Stimulated activated CD4-positive, alpha-beta T cell treated with anti-CD3 and anti-CD28 coated beads, Interleukin-15, amount 100 ng/mL, for 1 hour (primary cell): ENCODE measurements at places on chromosomes 7 and 10.
A peak's percentile ranks its signal among the peaks of the same experiment; 100 is the strongest.

DNA sequence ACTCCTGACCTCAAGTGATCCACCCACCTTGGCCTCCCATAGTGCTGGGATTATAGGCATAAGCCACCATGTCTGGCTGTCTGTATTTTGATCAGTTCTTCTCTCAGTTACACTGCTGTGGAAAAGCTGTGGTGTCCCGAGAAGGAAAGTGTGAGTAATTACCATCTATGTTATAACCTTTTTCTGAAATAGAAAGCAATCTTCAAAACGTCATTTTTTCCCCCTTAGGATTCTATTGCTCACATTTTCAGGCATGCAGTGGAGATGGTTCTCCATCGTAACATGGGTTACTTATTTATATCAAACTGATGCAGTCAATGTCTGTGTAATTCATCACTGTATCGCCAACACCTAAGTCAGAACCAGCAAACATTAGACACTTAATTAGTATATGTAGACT, 103.5 kb upstream of the FAM3C start:
- DNase-seq: no peak

GRCh38 chr7:26397332-26397731, 105.7 kb downstream of the SNX10 start:
- DNase-seq: no peak

GRCh38 chr7:13107291-13107690, 419.9 kb downstream of the ARL4A start:
- DNase-seq: no peak

GRCh38 chr10:9227679-9228365, 1173.3 kb downstream of the GATA3 start:
- DNase-seq: no peak

DNA sequence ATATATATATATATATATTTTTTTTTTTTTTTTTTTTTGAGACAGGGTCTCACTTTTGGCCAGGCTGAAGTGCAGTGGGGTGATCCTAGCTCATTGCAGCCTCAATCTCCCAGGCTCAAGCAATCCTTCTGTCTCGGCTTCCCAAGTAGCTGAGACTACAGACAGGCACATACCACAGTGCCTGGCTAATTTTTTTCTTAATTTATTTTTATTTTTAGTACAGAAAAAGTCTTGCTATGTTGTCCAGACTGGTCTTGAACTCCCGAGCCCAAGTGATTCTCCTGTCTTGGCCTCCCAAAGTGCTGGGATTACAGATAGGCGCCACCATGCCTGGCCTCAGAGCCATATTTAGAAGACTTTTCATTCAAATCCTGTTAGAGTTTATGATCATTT, 79.6 kb downstream of the PRTFDC1 start:
- no peak for DNase-seq

- no peak for DNase-seq
Observed at GRCh38 chr10:95440756-95441546, 120.2 kb downstream of the SORBS1 start.

GRCh38 chr10:91163269-91163868, 57.1 kb upstream of the PCGF5 start:
- peak; percentile 54 for DNase-seq

- DNase-seq: no peak
Observed at GRCh38 chr7:134782121-134782623, 2.7 kb downstream of the CALD1 start.

- DNase-seq: no peak
Observed at GRCh38 chr7:134996097-134996550, 9.8 kb downstream of the AGBL3 start.

DNA sequence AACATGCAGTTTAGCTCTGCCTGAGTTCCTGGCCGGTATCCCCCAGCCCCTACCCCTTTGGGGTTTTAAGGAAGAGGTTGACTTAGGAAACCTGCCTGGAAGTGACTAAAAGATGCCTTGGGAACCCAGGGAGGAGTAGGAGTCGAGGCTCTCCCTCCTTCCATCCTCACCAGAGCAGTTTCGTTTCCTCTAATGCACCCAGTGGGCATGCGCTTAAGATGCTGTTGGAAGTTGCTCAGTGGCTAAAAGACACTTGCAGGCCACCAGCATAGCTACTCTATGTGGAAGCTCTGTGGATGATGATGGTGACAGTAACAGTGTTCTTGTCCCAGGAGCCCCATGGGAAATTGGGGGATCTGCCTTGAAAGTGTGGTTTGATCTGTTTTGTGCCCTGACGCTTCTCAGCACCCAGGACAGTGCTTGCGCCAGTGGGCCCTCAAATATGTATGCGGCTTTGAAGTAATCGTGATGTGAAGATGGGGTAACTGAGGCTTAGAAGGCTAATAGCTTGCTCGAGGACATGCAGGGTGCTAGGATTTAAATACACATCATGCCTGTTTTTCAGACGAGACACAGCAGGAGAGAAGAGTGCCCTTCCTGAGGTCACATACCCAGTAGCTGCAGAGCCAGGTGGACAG, 32.0 kb downstream of the TBATA start:
- DNase-seq: no peak

GRCh38 chr7:117227091-117227490, 95.8 kb downstream of the WNT2 start:
- no peak for DNase-seq

- DNase-seq: no peak
Observed at GRCh38 chr7:41917-42565, 150.3 kb upstream of the FAM20C start.

- no peak for DNase-seq
Observed at GRCh38 chr7:135143885-135144668, 3.8 kb upstream of the TMEM140 start.

GRCh38 chr7:34727464-34727995, 69.5 kb downstream of the NPSR1 start:
- no peak for DNase-seq

DNA sequence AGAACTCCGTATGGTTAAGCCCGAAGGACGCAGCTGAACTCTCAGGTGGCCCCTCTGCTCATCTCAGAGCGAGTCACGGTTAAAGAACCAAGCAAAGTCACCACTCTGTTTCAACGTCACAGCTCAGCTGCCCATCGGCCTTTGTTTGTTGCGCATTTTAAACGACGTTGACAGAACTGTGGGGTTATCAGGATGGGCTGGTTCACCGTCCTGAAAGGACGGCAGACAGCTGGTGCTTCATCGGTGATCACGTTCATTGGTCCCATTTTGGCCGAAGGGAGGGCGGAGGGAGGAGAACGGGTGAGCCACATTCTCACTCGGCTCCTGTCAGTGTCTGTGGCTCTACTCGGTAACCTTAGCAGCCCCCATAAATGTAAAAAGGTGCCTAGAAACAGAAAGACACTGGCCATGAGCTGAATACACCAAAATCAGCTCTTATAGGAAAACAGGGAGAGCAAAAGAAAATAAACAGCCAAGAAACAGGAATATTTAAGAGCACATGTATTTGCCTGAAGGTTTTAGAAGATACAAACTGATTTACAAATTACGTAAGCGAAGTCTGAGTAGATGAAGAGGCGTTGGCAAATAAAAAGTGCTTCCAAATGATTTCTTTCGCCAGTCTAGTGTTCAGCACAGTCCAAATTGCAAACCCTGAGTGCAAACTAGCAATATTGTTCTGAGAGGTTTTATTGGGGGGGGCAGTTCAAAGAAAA, 8.4 kb downstream of the PRKAG2 start:
- no peak for DNase-seq

GRCh38 chr10:132359305-132360040, 27.5 kb downstream of the LRRC27 start:
- DNase-seq: no peak

GRCh38 chr7:55244006-55244745, 121.0 kb upstream of the LANCL2 start:
- no peak for DNase-seq

- no peak for DNase-seq
Observed at GRCh38 chr10:98511876-98512275, 65.1 kb upstream of the HPS1 start.

DNA sequence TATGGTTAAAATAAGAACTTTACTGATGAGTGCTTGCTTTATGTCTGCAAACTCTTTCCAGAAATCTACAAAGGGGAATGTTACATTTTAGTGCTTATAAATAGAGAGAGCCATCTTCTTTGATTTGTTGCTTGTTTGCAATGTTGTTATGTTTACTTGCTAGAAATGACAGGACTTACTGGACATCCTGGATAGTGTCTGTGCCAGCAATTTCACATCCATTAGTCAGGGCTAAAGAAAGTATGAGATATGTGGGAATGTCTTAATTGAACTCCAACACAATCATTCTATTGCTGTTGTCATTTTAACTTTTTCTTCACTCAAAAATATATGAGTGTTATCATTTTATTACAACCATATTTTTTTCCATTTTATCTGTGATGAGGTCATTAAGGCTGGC, 453.2 kb downstream of the TNS3 start:
- DNase-seq: no peak

GRCh38 chr10:4736608-4737007, 89.4 kb upstream of the AKR1E2 start:
- DNase-seq: no peak

DNA sequence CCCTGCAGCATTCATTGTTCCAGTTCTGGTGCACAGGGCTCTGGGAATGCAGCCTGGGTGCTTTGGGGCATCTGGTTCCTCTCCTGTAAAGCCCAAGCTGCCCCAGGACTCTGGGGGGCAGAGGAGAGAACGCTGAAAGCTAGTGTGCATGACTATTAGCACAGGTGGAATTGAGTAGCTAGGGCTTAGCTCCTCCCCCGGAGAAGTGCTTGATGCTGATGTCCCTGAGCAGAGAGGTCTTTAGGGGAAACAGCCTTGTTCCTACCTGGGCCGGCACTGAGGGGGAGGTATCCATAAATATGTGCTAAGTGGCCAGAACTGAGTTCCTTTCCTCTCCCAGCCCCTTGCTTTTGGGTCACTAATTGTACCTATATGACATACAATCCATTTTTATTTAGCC, 3.9 kb downstream of the ADCY1 start:
- DNase-seq: no peak

GRCh38 chr7:50653981-50654425, 88.8 kb upstream of the DDC start:
- no peak for DNase-seq

DNA sequence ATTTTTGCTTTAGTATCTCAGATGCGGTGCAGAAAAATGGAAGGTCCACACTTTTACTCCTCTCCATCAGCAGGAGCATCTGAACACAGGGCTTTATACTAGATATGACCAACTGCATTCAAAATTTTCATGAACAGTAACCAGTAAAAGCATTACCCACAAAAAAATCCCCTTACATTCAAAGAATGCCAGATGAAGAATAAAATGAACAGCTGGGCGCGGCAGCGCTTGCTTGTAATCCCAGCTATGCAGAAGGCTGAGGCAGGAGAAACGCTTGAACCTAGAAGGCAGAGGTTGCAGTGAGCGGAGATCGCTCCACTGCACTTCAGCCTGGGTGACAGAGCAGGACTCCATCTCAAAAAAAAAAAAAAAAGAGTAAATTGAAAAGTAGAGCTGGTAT, 3.1 kb downstream of the SAR1A start:
- no peak for DNase-seq

GRCh38 chr7:47539398-47540052, 42.4 kb downstream of the TNS3 start:
- no peak for DNase-seq

DNA sequence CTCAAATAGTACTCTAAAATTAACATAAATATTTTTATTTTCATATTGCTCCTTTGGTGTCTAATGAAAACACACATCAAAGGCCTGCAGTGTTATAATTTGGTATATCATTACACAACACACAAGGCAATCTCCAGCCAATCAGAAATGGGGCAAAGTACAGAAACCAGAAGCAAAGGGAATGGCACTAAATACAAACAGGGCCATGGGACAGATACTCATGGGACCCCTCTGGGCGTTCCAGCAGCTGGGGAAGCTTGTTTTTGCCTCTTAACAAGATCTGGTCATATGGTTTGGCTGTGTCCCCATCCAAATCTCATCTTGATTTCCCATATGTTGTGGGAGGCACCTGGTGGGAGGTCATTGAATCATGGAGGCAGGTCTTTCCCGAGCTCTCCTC, 551.8 kb upstream of the NRP1 start:
- no peak for DNase-seq

- DNase-seq: no peak
Observed at GRCh38 chr7:36185756-36186155, 32.7 kb downstream of the EEPD1 start.

DNA sequence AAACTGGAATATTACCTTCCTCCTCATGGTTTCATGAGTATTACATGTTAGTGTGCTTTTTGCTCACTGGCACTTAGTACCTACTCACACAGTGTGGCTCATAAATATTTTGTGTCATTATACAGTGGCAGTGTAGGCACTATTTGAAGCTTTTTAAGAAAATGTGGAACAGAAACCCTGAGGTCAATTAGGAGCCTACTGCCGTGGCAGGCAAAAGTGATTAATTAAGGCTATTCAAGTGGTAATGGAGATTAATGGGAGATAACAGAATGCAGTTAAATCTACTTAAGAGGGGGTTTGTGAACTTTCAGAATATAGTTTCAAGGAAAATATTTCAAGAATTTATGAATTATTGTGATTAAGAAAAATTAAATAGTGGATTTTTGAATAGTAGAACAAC, 277.6 kb downstream of the HGF start:
- no peak for DNase-seq

GRCh38 chr10:125144693-125145623, 15.4 kb downstream of the CTBP2 start:
- no peak for DNase-seq

- no peak for DNase-seq
Observed at GRCh38 chr10:126456632-126457031, 68.4 kb upstream of the ADAM12 start.

DNA sequence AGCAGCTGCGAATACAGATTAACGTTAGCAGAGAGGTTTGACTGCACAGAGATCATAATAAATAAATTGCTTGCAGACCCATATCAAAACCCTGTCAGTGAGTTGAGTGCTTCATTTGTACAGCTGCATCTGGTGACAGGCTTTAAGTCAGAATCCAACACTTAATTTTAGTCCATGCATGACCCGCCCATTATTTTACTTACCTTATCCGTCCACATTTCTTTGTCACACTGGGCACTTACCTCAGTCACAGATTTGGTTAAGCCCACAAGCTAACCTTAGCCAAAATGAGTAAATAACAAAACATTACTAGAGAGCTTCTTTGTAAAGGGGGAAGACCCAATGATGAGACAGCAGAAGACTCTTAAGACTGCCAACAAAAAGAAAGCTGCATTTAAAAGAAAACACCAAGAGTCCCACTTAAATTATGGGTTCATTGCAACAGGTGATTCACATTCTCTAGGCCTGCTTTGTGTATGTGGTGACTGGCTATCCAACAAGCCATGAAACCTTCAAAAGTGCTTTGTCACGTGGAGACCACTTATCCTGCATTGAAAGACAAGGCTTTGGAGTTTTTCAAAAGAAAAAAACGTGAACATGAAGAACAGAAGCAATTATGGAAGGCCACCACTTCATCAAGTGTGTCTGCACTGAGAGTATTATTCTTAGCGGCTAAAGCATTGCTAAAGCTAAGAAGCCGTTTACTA, 32.2 kb downstream of the PHTF2 start:
- DNase-seq: no peak
